ENCODE measurements at places on chromosomes 2 and 18. TPM values are rescaled to one million over a fixed set of nuclear protein-coding genes. Genes with fewer than 3 reads are reported as not detected.

CLEC4F gene
- 0.44 TPM for total RNA-seq

- no peaks in the 10 kb centered on the region for H3K36me3 ChIP-seq
- no peaks in the 10 kb centered on the region for H3K27me3 ChIP-seq
- H3K27ac ChIP-seq, result no peak overlapping the region
- no peak for DNase-seq
These were observed 3.9 kb upstream of the MYL1 start for GRCh38 chr2:210318891-210319290.

EFEMP1 gene
- 253 TPM for total RNA-seq

DNA sequence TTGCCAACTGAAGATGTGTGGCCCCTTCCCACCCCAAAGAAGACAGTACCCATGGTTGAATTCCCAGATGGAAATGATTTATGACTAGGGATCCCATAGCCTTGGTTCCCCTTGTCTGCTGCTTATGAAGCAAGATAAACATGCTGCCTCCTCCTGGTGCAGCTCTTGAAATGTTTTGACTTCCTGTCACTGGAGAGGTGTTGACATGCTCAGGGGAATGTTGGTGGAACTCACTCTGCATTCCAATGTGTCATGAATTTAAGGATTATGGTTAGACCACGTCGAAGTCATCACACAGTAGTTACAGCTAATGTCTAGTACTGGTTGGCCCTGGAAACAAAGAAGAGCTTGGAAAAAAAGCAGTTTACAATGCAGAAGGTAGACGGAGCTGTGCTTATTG, 69.0 kb upstream of the FAM110C start:
- H3K4me1 ChIP-seq, result no peaks in the 10 kb centered on the region
- no peaks in the 10 kb centered on the region for H3K27me3 ChIP-seq
- H3K4me3 ChIP-seq, result no peak overlapping the region
- H3K36me3 ChIP-seq, result no peaks in the 10 kb centered on the region
- no peak overlapping the region for H3K27ac ChIP-seq

DNA sequence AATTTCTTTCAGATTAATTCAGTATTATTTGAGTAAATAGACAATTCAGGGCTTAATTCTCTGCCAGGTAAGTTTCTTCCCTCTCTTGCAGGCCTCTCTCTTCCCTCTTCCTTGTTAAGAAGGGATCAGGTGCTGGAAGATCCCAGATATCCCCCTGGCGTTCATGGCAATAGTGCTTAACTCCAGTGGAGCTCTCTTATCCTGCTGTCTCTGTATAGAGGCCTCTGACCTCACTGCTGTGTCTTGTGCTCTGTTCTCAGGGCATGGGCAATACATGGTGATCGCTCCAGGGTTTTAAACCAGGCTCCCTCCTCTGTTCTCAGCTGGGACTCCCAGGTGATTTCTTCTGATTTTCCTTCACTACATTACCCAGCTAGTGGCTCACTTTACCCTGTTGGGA, 226.8 kb downstream of the MC4R start:
- no peak for DNase-seq
- no peaks in the 10 kb centered on the region for H3K27me3 ChIP-seq
- no peak overlapping the region for H3K27ac ChIP-seq

DNA sequence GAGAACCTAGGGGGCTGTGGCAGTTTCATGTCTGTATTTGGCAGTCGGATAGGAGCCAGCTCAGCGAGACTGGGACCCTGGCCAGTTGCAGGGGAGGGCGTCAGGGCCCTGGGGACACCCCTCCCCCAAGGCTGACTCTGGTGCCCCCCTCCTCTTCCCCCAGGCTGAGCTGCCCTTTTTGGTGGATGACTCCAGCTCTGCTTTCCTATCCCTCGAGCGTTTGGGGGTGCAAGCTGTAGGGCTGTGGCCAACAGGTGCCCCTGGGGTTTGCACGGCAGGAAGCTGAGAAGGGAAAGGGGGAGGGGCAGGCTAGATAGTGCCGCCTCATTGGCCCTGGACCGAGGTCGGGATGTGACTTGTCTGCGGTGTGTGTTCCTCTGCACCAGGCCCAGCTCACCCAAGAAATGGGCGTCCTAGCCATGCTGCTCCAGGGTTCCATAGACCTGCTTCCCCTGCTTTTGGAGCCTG, 26.4 kb downstream of the SPEG start:
- peaks cover 20% of the 10 kb centered on the region for H3K27me3 ChIP-seq
- H3K36me3 ChIP-seq, result no peaks in the 10 kb centered on the region
- DNase-seq, result no peak
- H3K4me3 ChIP-seq, result no peak overlapping the region

DNA sequence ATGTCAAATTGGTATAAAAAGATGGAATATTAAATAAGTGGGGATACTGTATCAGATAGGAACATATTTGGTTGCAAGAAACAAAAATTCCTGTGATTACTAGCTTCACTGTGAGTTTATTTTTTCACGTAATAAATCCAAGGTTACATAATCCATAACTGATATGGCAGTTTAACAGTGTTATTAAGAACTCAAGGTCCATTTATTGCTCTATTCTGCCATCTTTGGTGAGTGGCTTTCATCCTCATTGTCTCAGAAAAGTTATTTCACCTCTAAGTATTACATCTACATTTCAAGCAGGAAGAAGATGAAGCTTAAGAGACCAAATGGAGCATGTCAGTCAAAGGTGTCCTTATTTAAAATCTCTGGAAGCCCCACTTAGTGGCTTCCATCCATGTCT, 37.2 kb downstream of the YIPF4 start:
- DNase-seq, result no peak
- no peak overlapping the region for H3K27ac ChIP-seq
- H3K36me3 ChIP-seq, result no peaks in the 10 kb centered on the region
- H3K4me3 ChIP-seq, result no peak overlapping the region
- no peaks in the 10 kb centered on the region for H3K4me1 ChIP-seq
- H3K27me3 ChIP-seq, result no peaks in the 10 kb centered on the region

- H3K27ac ChIP-seq, result no peak overlapping the region
- no peak for DNase-seq
- no peaks in the 10 kb centered on the region for H3K36me3 ChIP-seq
- H3K27me3 ChIP-seq, result no peaks in the 10 kb centered on the region
- H3K4me3 ChIP-seq, result no peak overlapping the region
These were observed 51.1 kb upstream of the EPC2 start for GRCh38 chr2:148593421-148593820.

GRCh38 chr18:45876161-45876560, 50.7 kb downstream of the SIGLEC15 start:
- no peaks in the 10 kb centered on the region for H3K27me3 ChIP-seq
- no peak overlapping the region for H3K4me3 ChIP-seq
- peaks cover 85% of the 10 kb centered on the region for H3K36me3 ChIP-seq

RBM43 gene
- 13.6 TPM for total RNA-seq

TFCP2L1 gene
- total RNA-seq, result 0.63 TPM

- H3K36me3 ChIP-seq, result no peaks in the 10 kb centered on the region
- no peak overlapping the region for H3K4me3 ChIP-seq
- no peaks in the 10 kb centered on the region for H3K27me3 ChIP-seq
- DNase-seq, result no peak
- H3K27ac ChIP-seq, result no peak overlapping the region
These were observed 93.3 kb upstream of the SPRED2 start for GRCh38 chr2:65525616-65526231.

DNA sequence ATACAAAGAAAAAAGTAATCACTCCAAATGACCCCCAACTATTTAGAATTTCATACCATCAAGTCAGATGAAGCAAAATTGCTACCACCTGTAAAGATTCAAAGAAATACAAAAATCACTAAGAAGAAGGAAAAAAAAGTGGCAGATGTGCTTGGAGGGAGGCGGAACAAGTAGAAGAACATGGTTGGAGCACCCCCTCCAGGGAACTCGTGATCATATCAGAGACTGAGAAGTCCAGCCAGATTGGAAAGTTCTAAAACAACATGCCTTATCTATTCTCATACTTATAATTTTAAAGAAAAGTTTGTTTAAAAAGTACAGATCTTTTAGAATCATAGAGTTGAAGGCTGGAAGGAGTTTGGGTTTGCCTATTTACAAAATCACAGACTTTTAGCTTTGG, 113.4 kb upstream of the CYP26B1 start:
- no peak overlapping the region for H3K27ac ChIP-seq
- no peaks in the 10 kb centered on the region for H3K27me3 ChIP-seq
- H3K36me3 ChIP-seq, result no peaks in the 10 kb centered on the region
- H3K4me3 ChIP-seq, result no peak overlapping the region

DNA sequence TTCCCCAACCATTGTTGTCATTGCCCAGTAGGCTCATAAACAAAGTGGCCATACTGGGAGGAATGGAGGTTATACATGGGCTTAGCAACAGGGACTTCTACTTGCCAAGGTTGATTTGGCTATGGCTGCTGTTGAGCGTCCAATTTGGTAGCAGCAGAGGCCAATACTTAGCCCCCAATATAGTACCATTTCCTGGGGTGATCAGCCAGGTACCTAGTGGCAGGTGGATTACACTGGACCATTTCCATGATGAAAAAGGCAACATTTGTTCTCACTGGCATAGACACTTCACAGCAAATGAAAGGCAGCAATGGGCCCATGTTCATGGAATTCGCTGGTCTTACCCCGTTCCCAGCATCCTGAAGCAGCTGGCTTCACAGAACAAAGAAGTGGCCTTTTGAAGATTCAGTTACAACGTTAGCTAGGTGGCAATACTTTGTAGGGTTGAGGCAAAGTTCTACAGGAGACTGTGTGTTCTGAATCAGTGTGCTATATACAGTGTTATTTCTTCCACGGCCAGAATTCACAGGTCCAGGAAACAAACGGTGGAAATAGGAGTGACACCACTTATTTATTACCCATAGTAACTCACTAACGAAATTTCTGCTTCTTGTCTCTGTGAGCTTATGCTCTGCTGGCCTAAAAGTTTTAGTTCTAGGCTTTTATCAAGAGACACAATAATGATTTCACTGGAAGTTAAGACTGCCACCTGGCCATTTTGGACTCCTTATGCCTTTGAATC, 37.5 kb downstream of the FBXO11 start:
- H3K27me3 ChIP-seq, result no peaks in the 10 kb centered on the region
- H3K27ac ChIP-seq, result no peak overlapping the region
- H3K4me3 ChIP-seq, result no peak overlapping the region
- H3K4me1 ChIP-seq, result peaks cover 17% of the 10 kb centered on the region
